ENCODE measurements at places on chromosomes 1 and 21.

- no peak for DNase-seq
Observed at GRCh38 chr1:2874607-2875480, 73.4 kb upstream of the TTC34 start.

DNA sequence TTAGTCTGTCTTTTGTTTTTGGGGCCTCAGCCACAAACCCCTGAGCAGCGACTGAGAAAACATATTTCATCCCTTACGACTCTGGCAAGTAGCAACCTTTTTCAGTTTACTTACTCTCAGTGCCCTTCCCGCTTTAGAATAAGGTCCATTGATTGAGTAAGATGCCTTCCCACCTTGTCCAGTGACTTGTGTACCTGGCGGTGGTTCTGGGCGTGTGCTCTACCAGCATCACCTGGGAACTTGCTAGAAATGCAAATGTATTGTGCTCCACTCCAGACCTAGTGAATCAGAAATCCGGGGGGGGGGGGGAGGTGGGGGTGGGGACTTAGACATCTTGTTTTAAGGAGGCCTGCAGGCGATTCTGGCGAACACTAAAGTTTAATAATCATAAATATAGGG is 72.1 kb downstream of the S1PR1 start:
- DNase-seq = no peak

DNA sequence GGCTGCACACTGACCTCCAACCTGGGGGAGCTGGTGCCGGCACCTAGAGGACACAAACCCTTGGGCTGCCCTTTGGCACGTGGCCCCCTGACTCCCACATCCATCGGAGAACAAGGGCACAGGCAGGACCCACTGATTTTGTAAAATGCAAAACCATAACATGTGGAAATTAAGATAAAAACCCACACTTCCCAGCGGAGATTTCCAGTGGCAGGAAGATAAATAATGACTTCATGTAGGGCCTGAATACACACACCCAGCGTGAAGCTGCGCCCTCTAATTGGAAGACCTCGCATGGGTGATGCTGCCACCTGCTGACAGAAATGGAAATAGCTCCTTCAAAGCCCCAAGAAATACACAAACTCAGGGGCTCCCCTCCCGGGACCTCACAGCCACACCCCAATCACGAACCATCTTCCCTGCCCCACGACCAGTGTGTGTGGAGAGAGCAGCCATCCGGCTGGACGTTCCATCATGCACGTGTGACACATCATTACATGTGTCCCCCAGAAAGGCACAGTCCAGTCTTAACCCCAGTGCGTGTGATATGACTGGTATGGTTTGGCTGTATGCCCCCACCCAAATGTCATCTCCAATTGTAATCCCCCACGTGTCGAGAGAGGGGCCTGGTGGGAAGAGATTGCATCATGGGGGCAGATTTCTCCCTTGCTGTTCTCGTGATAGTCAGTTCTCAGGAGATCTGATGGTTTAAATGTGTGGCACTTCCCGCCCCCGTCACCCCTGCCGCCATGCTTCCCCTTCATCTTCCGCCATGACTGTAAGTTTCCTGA is 5.7 kb upstream of the TPRG1L start:
- peak; percentile 61 for DNase-seq

DNA sequence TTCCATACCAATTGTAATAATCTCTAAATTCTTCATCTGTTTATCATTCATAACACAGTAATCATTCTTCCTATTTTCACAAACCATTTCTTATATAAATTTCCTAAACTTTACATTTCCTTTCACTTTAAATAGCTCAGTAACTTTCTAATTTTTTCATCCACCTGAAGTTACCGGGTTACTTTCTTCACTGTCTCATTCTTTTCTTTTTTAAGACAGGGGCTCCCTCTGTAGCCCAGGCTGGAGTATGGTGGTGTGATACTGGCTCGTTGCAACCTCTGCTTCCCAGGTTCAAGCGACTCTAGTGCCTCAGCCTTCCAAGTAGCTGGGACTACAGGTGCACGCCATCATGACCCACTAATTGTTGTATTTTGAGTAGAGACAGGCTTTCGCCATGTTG is 41.3 kb downstream of the RERE start:
- DNase-seq = no peak

DNA sequence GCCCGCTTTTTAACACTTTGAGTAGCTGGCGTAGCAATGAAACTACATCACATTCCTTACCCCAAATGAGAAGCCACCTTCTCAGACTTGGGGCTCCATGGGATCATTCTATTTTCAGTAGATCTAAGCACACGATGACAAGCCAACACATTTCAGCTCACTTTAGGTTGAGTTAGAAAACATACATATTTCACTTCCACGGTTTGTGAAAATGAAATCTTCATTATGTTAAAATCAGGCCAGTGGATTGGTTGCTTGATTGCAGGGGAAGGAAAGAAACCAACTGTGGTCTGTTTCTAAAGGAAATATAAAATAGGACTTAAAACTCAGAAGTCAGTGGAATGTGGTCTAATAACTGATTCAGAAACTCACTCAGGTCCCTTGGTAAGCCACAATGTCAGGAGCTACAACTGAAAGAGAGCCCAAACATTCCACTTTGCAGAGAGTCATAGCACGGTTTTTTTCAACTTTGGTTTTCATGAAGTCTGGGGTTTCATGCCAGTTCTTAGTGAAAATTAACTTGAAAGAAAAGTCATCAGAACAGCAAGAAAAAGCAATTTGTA is 82.3 kb upstream of the TIAM1 start:
- no peak for DNase-seq

DNA sequence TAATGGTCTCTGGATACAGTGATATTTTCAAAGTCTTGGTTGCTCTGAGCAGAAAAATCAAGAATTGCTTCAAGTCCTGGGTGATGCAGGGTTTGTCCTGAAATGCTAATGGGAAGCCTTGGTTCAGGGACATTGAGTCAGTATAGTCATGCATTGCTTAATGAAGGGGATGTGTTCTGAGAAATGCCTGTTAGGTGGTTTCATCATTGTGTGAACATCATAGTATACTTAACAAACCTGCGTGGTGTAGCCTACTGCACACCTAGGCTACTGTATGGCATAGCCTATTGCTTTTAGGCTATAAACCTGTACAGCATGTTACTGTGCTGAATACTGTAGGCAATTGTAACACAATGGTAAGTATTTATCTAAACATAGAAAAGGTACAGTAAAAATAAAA is 36.4 kb downstream of the TBCE start:
- DNase-seq = no peak

DNA sequence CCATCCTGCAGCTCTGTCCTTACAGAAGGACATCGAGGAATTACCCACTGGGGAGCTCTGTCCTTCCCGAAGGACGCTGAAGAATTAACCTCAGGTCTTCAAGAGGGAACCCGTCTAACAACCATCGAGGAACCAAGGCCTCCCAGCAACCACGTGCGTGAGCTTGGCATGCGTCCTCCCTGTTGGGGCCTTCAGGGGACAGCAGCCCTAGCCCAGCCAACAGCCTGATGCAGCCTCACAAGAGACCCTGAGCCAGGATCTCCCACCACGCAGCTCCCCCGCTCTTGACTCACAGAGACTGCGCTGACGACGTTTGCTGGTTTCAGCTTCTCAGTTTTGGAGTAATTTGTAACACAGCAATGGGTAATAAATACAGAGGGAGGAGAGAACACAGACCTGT is 19.6 kb upstream of the AGPAT3 start:
- no peak for DNase-seq

- no peak for DNase-seq
Observed at GRCh38 chr1:99207216-99207615, 57.1 kb upstream of the PLPPR4 start.

Data from substantia nigra (tissue), 51 donors.